ENCODE measurements at places on chromosomes 6 and 20. TPM values are rescaled to one million over a fixed set of nuclear protein-coding genes. Genes with fewer than 3 reads are reported as not detected.

Gene TUBB2A
- total RNA-seq = 376 TPM

Gene SYCP2
- 2.1 TPM for total RNA-seq

Gene TRAPPC3L
- total RNA-seq = not detected

GRCh38 chr20:32018269-32019155 is 8.3 kb downstream of the CCM2L start:
- peaks cover 16% of the 10 kb centered on the region for H3K27me3 ChIP-seq
- peak overlapping the region; percentile 94 for H3K27ac ChIP-seq
- peak; percentile 95 for DNase-seq
- no peaks in the 10 kb centered on the region for H3K36me3 ChIP-seq
- H3K4me3 ChIP-seq = peak overlapping the region; percentile 93
- H3K4me1 ChIP-seq = peaks cover 18% of the 10 kb centered on the region

- H3K36me3 ChIP-seq = no peaks in the 10 kb centered on the region
- H3K4me3 ChIP-seq = no peak overlapping the region
- H3K27me3 ChIP-seq = no peaks in the 10 kb centered on the region
- 0 out of 2 replicates have a peak, but pooled peaks cover 8% of the 10 kb centered on the region for H3K4me1 ChIP-seq
- DNase-seq = no peak
- H3K27ac ChIP-seq = no peak overlapping the region
Observed at GRCh38 chr6:2116496-2116895, 128.9 kb downstream of the GMDS start.
